Myocyte (in vitro differentiated cells): ENCODE measurements at places on chromosomes 5 and 9. TPM values are rescaled to one million over a fixed set of nuclear protein-coding genes. Genes with fewer than 3 reads are reported as not detected.
A peak's percentile ranks its signal among the peaks of the same experiment; 100 is the strongest.

Gene OR2S2
- total RNA-seq = not detected in 2 replicates

Gene SLC34A3
- 0.56 and 0.62 TPM in 2 replicates for total RNA-seq

Gene CCDC192
- not detected in 2 replicates for total RNA-seq

Gene LCN10
- total RNA-seq = not detected in 2 replicates

Gene ITGA1
- total RNA-seq = 7.6 and 9.7 TPM in 2 replicates

Gene FGF1
- 0.52 and 1.8 TPM in 2 replicates for total RNA-seq

Gene CDC25C
- total RNA-seq = 0.05 and 0.16 TPM in 2 replicates

Gene CATSPER3
- total RNA-seq = not detected in 2 replicates

Gene SWI5
- 41.3 and 42.2 TPM in 2 replicates for total RNA-seq

Gene CRHBP
- 1.3 TPM in 1 of 2 replicates, not detected in the other for total RNA-seq

Gene PCDHGB7
- total RNA-seq = 1.4 and 3.4 TPM in 2 replicates

Gene NREP
- total RNA-seq = 142 and 169 TPM in 2 replicates

- DNase-seq = no peak
Observed at GRCh38 chr9:130443840-130444492, 795 bp upstream of the ASS1 start.

GRCh38 chr5:372996-373709 lies 51.6 kb downstream of the AHRR start:
- no peak for DNase-seq

- no peak for DNase-seq
Observed at GRCh38 chr5:31361234-31361633, 167.7 kb downstream of the CDH6 start.

- no peak for DNase-seq
Observed at GRCh38 chr9:33234511-33235467, 5.2 kb upstream of the SPINK4 start.

DNA sequence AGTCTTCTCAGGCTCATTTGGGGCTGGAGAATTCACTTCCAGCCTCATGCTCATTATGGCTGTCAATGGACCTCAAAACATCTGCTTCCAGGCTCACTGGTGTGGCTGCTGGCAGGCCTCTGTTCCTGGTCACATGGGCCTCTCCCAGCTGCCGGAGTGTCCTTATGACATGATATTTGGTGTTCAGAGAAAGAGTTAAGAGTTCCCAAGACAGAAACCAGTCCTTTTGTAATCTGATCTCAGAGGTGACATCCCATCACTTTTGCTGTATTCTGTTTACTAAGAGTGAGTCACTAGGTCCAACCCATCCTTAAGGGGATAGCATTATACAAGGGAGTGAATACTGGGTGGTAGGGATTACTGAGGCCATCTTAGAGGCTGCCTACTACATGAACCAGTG lies 104.6 kb downstream of the CACNA1B start:
- no peak for DNase-seq

GRCh38 chr5:166961913-166962312 lies 1329.5 kb upstream of the WWC1 start:
- no peak for DNase-seq

DNA sequence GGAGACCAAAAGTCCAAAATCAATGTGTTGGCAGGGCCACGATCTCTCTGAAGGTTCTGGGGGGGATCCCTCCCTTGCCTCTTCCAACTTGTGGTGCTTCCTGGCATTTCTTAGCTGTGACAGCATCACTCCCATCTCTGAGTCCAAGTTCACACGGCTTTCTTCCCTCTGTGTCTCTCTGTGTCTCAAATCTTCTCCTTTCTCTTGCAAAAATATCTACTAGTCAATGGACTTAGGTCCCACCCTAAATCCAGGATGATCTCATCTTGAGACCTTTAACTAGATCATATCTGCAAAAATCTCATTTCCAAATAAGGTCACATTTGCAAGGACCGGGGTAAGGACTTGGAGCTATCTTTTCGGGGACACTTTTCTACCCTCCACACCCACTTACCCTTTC lies 186.1 kb downstream of the HSD17B3 start:
- no peak for DNase-seq

- DNase-seq = no peak
Observed at GRCh38 chr9:90898228-90898627, 96.6 kb downstream of the SYK start.

DNA sequence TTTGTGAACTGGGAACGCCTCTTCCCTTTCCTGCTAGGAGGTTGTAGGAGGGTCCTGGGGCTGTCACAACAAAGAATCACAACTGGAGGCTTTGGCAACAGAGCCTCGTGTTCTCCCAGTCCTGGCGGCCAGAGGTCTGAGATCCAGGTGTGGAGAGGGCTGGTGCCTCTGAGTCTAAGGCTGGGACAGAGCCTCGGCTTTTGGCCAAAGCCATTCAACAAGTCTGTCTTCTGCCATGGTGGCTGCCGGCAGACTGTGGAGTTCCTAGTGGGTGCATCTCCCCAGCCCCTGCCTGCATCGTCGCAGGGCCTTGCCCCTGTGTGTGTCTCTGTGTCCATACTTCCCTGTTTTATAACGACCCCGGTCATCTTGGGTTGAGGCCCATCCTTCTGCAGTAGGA lies 9.5 kb upstream of the IRX4 start:
- no peak for DNase-seq

DNA sequence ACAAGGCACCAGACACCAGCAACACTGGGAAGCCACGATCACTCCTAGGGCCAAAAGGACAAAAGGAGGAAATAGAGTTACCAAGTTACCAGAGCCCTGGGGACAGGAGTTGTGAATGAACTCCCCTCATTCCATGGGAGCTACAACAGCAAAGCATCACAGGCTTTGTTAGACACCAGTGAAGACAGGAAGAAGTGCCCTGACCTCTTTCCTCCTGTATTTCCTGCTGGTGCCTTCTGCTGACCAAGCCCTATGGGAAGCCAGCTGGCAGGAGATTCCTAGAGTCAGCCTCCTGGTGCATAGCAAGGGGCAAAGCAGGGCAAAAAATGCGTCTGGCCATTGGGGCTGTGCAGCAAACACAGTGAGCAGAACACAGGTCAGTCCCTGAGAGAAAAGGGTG lies 374.7 kb downstream of the ZSWIM6 start:
- no peak for DNase-seq

DNA sequence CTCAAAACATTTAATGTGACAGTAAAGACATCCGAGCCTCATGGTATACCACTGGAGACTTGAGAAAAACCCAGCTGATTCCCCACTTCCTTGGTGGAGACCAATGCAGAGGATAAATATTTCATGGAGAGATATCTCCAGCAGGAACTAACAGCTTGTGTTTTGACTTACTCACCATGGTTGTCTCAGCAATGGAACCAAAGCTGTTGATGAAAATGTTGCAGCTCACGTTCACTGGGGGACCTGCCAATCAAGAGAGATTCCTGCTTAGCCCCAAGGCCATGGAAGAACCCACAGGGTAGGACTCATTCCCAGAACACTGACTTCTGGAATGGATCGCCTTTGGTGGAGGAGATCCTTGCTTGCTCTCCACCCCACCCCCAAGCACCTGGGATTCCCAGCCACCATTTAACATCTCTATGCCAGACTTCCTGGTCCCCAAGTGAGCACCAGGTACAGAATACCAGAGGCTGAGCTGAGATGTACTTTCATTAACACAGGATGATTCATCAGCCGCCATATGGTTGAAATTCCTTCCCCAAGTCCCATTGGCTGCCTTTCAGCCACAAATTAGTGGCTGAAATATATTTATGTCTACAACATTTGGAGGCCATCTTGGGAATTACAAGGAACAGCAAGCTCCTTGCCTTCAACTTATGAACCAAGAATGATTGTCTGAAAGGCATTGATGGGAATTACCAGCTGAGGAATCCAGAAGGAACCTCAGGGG lies 37.9 kb downstream of the GLRA1 start:
- DNase-seq = peak; percentile 34

GRCh38 chr9:78314953-78315870 lies 18.3 kb downstream of the PSAT1 start:
- DNase-seq = peak; percentile 65

GRCh38 chr5:6473284-6473683 lies 24.6 kb downstream of the UBE2QL1 start:
- no peak for DNase-seq

GRCh38 chr5:21225223-21226064 lies 1237.4 kb upstream of the CDH18 start:
- no peak for DNase-seq

- DNase-seq = no peak
Observed at GRCh38 chr5:95782181-95782580, 40.3 kb downstream of the GLRX start.

DNA sequence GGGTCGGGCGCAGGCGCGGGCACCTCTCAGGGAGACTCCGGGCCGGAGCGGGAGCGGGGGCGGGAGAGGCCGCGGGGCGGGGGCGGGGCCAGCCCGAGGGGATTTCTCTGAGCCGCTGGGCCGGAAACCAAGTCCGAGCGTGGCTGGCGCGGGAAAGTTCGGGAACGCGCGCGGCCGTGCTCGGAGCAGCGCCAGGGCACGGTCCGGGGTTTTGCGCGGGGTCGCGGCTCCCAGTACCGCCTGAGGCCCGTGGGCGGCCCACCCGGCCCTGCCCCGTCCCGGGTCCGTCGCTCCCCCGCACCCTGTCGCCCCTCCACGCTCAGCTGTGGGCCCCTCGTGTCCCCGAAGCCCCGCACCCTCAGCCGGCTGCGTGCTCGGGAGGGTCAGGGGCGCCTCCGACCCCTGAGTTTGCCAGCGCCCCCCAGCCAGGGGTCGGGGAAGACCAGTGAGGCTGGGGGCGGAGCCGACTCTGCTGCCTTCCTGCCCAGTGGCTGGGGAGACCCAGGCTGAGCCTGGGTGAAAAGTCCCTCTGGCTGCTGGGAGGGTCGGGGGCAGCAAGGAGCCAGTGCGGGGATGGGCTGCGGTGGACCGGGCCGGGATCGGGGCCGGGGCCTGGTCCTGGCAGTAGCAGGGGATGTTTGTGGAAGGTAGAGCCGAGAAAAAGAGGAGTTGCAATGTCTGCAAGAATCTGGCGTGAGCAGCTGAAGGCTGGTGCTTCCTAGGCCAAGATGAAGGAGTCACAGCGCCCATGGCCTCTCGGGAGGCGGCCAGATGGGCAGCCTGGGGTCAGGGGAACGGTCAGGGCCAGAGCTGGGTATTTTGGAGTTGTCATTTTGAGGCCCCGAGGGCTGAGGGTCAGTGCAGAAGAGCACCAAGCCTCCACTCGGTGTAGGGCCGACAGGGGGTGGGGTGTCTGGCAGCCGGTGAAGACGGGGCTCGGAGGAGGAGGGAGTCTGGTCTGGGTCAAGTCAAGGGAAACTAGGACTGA lies 588 bp downstream of the TRAF2 start:
- DNase-seq = peak; percentile 28

GRCh38 chr9:136711751-136712689 lies at the start of gene DIPK1B:
TSS of gene DIPK1B (plus strand) at chr9:136712572. CDS start at chr9:136712666, 94 bp downstream.
- DNase-seq = no peak

- DNase-seq = peak; percentile 39
Observed at GRCh38 chr5:10354048-10354872, 765 bp downstream of the MARCHF6 start.

- peak; percentile 46 for DNase-seq
Observed at GRCh38 chr9:125631391-125632085, 75.5 kb downstream of the MAPKAP1 start.

DNA sequence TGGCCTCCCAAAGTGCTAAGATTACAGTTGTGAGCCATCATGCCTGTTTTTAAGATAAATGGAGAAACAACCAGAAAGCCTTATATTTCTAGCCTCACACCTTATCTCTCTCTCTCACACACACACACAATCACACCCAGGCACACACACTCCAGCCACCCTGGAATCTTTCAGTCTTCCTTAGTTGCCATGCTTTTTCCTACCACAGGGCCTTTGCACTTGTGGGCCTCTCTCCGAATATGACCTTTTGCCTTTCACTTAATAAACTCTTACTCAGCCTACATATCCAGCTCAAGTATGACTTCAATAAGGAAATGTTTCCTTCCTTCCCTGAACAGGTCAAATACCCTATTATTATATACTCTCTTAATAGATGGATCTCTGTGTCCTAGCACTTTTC lies 290.7 kb downstream of the NFIB start:
- no peak for DNase-seq

DNA sequence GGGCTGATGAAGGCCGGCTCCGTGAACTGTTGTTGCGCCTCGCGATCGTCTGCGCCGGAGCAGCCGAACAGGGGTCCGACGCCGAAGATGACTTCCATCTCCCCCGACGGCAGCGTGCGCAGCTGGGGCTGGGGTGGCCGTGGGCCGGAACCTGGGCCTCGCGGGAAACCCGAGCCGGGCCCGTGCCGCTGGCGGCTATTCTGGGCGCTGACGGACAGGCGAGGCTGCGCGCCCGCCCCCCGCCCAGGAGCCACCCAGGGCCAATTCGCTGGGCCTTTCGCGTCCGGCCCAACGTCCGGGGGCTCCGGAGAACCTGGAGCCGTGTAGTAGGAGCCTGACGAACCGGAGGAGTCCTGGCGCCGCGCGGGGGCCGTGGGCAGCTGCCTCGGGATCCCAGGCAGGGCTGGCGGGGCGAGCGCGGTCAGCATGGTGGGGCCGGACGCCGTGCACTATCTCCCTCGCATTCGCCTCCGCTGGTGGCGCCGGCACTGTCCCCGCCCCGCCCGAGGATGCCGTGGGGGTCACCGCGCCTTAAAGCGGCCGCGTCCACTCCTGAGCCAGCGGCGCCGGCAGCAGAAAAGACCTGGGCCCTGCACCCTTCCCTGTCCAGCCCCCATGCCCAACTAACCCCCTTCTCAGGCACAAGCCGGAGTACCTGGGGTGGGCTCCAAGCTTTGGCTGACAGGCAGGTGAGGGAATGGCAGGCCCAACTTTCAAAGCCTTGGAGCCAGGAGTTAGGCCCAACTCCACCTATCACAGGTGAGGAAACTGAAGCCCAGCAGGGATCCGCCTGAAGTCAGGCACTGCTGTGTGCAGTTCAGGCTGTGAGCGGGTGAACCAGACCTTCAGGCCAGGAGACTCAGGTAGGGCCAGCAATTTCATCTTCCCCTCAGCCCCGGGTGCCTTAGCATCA lies at the start of gene PROB1:
Gene PROB1, minus strand, starts transcription at position 451 of the 913 bp plus-strand sequence. Its CDS starts 23 bp downstream, at position 428.
- DNase-seq = peak; percentile 85
